ENCODE measurements at places on chromosomes 16 and 17. TPM values are rescaled to one million over a fixed set of nuclear protein-coding genes. Genes with fewer than 3 reads are reported as not detected.
A peak's percentile ranks its signal among the peaks of the same experiment; 100 is the strongest.

DNA sequence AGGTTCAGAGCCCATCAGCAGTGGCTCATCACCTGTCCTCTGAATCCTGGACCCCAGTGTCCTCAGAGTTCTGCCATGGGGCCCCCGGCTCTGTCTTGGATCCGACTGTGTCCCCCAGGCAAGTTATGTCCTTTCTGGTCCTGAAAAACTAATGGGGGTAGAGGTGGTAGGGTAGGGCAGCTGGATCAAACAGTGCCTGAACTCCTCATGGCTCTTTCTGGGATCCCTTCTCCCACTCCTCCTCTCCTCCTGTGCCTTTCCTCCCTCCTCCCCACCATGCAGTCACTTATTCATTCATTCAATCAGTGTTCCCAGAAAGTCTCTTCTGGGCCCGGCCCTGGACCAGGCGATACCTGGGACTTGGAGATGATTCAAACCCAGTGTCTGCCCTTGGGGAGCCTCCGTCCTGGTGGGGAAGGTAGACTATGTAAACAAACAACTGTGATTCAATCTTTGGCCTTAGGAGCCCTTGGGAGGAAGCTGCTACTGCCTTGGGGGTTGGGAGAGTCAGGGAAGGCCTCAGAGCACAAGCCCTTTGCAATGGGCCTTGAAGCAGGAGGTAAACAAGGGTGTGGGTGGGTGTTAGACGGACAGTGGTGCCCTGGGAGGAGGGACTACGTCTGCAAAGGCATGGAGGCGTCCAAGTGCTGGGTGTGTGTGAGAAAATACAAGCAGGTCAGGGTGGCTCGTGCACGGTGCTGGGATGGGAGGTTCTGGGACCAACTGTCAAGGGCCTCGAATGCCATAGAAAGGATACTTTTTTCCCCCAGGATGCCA, 6.4 kb upstream of the FAM83G start:
- H3K36me3 ChIP-seq: no peaks in the 10 kb centered on the region
- H3K27ac ChIP-seq: no peak overlapping the region
- no peak overlapping the region for H3K4me3 ChIP-seq

GRCh38 chr17:68437979-68438822, 19.1 kb downstream of the WIPI1 start:
- no peak overlapping the region for H3K27ac ChIP-seq
- H3K36me3 ChIP-seq: peaks cover under 1% of the 10 kb centered on the region
- no peak overlapping the region for H3K4me3 ChIP-seq
- H3K27me3 ChIP-seq: no peaks in the 10 kb centered on the region
- no peak for DNase-seq

DNA sequence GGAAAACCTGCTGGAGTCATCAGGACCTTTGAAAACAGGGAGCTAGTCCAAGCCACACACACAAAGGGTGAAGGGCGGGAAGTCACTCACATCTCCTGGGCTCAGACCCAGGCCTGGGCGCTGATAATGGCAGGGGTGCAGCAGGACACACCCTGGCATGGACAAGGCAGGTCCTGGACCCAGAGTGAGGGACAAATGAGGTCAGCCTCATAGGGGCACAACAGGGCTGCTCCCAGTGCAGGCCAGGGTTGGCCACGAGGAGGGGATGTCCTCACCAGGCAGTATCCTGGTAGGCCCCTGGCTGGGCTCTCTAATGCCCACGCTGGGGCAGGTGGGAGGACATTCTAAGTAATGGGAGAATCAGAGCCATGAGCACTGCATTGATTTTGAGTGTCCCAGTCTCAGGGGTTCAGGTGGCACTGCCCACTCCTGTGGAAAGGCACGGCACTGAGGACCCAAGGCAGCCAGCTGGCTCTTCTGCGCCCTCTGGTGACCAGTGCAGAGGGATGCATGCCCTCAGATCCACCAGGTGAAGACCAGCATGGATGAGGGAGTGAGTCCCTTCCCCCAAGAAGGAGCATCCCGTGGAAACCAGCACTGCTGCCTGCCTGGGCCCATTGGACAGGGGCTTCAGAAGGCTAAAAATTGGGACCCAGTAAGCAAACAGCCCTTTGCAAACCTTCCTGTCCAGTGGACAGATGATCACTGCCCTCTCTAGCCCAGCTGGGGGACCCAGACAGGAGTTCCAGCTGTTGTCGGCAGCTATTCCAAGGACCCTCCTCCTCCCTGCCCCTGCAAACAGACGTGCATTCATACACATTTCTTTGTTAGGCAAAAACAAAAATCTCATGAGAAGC, 23.4 kb upstream of the SREBF1 start:
- H3K4me1 ChIP-seq: peaks cover 22% of the 10 kb centered on the region
- H3K4me3 ChIP-seq: no peak overlapping the region
- peak; percentile 87 for DNase-seq
- no peaks in the 10 kb centered on the region for H3K36me3 ChIP-seq
- no peak overlapping the region for H3K27ac ChIP-seq

- H3K4me3 ChIP-seq: no peak overlapping the region
- H3K27ac ChIP-seq: no peak overlapping the region
- DNase-seq: peak; percentile 43
- H3K27me3 ChIP-seq: no peaks in the 10 kb centered on the region
Observed at GRCh38 chr17:40457964-40458791, 14.9 kb downstream of the IGFBP4 start.

GRCh38 chr17:9199571-9200551, 178.6 kb downstream of the NTN1 start:
- peak overlapping the region; percentile 8 for H3K4me3 ChIP-seq
- DNase-seq: peak; percentile 96
- peak overlapping the region; percentile 98 for H3K27ac ChIP-seq
- no peaks in the 10 kb centered on the region for H3K27me3 ChIP-seq
- H3K4me1 ChIP-seq: peaks cover 38% of the 10 kb centered on the region

GRCh38 chr16:75763204-75763603, 36.9 kb upstream of the CPHXL start:
- H3K4me1 ChIP-seq: no peaks in the 10 kb centered on the region
- H3K4me3 ChIP-seq: no peak overlapping the region
- H3K36me3 ChIP-seq: no peaks in the 10 kb centered on the region
- no peaks in the 10 kb centered on the region for H3K27me3 ChIP-seq
- H3K27ac ChIP-seq: no peak overlapping the region

GRCh38 chr17:32940706-32941390, 12.9 kb downstream of the TMEM98 start:
- H3K4me3 ChIP-seq: no peak overlapping the region
- DNase-seq: no peak
- peaks cover 9% of the 10 kb centered on the region for H3K36me3 ChIP-seq
- H3K4me1 ChIP-seq: no peaks in the 10 kb centered on the region
- H3K27me3 ChIP-seq: no peaks in the 10 kb centered on the region

- peaks cover 14% of the 10 kb centered on the region for H3K27me3 ChIP-seq
- peak; percentile 63 for DNase-seq
- no peak overlapping the region for H3K4me3 ChIP-seq
Observed at GRCh38 chr17:77734371-77735080, 224.0 kb upstream of the TNRC6C start.

GRCh38 chr17:40526668-40527067, 25.2 kb upstream of the TNS4 start:
- no peaks in the 10 kb centered on the region for H3K4me1 ChIP-seq
- H3K27ac ChIP-seq: no peak overlapping the region
- H3K36me3 ChIP-seq: no peaks in the 10 kb centered on the region
- H3K27me3 ChIP-seq: no peaks in the 10 kb centered on the region
- H3K4me3 ChIP-seq: no peak overlapping the region
- no peak for DNase-seq

DNA sequence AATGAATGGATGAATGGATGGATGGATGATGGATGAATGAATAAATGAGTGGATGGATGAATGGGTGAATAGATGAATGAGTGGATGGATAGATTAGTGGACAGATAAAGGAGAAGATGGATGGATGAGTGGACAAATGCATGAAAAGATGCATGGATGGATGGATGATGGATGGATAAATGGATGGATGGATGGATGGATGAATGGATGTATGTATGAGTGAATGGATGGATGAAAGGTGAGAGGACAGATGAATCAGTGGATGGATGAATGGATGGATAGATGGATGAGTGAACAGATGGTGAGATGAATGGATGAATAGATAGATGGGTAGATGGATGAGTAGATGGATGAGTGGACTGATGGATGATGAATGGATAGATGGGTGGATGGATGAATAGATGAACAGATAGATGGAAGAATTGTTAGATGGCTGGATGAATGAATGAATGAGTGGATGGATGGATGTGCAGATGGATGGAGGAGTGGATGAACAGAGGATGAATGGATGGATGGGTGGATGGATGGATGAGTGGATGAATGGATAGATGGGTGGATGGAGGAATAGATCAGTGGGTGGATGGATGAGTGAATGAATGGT, 13.7 kb upstream of the KCNJ12 start:
- H3K36me3 ChIP-seq: no peaks in the 10 kb centered on the region
- no peak for DNase-seq
- H3K27me3 ChIP-seq: peaks cover 28% of the 10 kb centered on the region
- no peaks in the 10 kb centered on the region for H3K4me1 ChIP-seq

GRCh38 chr17:76252040-76252954, 12.0 kb upstream of the RNF157 start:
- H3K27me3 ChIP-seq: no peaks in the 10 kb centered on the region
- peaks cover 26% of the 10 kb centered on the region for H3K4me1 ChIP-seq
- DNase-seq: peak; percentile 51

DNA sequence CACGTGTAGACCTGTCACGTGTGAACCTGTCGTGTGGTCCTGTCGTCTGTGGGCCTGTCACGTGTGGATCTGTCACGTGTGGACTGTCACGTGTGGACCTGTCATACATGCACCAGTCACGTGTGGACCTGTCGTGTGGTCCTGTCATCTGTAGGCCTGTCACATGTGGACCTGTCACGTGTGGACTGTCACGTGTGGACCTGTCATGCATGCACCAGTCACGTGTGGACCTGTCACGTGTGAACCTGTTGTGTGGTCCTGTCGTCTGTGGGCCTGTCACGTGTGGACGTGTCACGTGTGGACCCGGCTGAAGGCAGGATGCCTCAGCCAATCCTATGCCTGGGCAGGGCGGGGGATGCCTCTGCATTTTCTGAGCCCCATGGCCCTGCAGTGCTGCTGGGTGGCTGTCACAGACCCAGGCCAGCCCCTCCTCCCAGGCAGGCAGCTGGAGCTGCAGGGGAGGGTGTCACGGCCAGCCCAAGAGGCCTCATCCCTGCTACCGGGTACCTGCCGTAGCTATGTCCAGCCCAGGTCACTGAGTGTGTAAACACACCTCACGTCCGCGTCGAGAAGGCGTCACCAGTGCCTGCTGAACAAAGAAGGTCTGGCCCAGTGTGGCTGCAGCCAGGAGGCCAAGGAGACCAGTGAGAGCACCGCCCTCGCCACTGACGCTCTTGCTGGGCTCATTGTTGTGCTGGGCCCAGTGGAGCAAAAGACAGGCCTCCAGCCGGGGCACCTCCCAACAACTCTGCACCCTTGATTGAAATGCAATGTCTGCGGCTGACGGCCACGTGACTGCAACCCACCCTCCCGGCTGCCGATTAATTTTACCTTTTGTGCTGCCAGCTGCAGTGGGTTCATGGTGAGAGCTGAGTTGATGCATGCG, 18.6 kb upstream of the ACSF3 start:
- no peaks in the 10 kb centered on the region for H3K36me3 ChIP-seq
- DNase-seq: no peak
- no peak overlapping the region for H3K4me3 ChIP-seq
- no peak overlapping the region for H3K27ac ChIP-seq
- no peaks in the 10 kb centered on the region for H3K4me1 ChIP-seq

DNA sequence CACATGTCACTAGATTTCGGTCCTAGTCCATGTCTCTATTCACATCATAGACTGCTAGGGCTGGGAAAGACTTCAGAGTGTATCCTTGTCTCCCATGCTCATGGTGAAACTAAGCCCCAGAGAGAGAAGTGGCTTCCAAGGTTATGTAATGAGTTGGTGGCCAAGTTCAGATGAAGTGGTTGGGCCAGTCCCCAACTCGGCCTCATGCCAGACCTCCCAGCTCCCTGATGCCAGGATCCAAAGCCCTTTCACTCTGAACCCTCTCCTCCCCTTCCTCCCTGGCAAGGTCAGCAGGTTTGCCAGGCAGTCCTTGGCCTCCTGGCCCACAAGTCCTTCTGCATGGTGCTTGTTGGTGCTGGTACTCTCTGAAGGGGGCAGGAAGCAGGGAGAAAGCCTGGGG, 189.7 kb downstream of the AXIN2 start:
- no peak for DNase-seq
- no peak overlapping the region for H3K4me3 ChIP-seq
- no peaks in the 10 kb centered on the region for H3K36me3 ChIP-seq
- no peaks in the 10 kb centered on the region for H3K4me1 ChIP-seq

HOXB8 gene
- total RNA-seq: 0.38 TPM
